ENCODE measurements at places on chromosomes 16 and 17. TPM values are rescaled to one million over a fixed set of nuclear protein-coding genes. Genes with fewer than 3 reads are reported as not detected.

Gene AMFR
- total RNA-seq = 79.4 TPM

DNA sequence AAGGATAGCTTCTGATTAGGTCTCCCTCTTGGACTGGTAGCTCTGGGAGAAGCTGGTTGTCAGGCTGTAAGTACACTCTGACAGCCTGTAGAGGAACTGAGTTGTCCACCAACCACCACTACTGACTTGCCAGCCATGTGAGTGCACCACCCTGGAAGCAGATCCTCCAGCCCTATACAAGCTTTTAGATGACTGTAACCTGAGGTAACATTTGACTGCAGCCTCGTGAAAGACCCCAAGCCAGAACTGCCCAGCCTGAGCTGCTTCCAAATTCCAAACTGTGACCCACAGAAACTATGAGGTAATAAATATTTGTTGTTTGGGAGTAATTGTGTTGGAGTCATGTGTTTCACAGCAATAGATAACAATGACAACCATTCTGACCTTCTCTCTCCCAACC is 30.8 kb upstream of the DYNLL2 start:
- DNase-seq = no peak

Gene PYDC1
- total RNA-seq = not detected

GRCh38 chr17:7835814-7836595 is 2.0 kb downstream of the KDM6B start:
- DNase-seq = peak; percentile 83

GRCh38 chr16:30649725-30650368 is 913 bp upstream of the PRR14 start:
- DNase-seq = no peak

GRCh38 chr16:29811170-29811895 is 660 bp upstream of the PRRT2 start:
- DNase-seq = peak; percentile 98

DNA sequence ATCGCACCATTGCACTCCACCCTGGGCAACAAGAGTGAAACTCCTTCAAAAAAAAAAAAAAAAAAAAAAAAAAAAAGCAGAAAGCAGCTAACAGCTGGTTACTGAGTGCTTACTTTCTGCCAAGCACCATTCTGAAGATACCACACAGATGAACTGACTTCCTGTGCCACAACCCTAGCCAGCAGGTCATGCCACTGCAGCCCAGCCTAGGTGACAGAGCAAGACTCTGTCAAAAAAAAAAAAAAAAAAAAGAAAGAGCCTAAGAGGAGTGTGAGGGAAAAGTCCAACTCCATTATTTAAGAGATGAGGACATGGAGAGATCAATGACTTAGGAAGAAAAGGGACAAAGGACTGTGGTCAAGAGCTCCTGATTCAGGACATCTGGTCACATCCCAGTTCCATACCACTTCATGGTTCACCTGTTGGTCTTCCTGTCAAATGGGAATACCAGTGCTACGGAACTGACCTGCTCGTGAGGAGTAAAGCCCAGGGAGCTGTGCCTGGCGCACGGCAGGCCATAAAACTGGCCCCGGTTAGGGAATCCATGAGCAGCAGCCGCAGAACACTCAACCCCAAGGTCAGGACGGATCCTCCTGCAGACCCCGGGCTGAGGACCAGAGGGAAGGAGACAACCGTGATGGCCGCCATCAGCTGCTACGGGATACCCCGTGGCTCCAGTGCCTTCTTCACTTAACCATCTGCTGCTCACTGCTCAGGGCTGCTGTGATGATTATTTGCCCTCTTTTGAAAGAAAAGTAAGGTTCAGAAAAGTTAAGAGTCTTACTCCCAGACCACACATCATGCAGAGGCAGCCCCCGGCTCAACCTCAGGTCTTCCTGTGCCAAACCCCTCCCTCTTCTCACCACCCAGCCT is 950 bp downstream of the KLHDC4 start:
- no peak for DNase-seq

- DNase-seq = no peak
Observed at GRCh38 chr17:5585836-5586521, 1.7 kb upstream of the NLRP1 start.

DNA sequence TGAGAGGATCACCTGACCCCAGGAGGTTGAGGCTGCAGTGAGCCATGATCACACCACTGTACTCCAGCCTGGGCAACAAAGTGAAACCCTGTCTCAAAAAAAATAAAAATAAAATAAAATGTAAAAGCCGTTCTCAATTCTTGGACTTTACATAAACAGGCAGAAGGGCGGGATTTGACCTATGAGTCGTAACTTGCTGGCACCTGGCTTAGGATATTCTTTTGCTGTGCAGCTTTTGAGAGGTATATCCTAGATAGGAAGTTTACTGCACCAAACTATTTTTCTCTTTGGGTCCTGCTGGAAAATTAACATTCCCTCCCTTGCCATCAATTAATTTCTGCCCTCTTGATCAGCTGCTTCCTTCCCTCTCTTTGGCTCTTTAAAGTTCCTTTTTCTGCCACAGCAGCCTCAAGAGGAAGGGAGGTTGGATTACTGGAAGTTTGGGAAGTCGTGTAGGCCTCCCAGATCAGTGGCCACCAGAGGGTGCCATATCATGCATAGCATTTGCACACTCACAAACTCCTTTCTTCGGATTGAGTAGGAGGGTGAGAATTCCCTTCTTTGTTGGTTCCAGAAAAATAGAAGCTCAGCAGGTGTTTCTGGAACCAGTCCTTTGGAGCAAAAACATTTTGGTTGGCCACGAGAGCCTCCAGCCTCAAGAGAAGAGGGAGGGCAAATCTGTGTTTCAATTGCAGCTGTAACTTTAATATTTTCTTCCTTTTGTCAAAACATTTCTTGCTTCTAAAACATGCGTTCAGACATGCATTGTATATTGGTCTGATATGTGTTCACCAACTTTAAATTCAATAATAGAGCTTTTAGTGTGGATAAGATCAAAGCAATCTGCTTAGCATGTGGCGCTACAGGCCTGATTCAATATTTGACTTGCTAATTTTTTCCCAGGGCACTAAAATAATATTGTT is 147.3 kb downstream of the CCDC182 start:
- DNase-seq = no peak

DNA sequence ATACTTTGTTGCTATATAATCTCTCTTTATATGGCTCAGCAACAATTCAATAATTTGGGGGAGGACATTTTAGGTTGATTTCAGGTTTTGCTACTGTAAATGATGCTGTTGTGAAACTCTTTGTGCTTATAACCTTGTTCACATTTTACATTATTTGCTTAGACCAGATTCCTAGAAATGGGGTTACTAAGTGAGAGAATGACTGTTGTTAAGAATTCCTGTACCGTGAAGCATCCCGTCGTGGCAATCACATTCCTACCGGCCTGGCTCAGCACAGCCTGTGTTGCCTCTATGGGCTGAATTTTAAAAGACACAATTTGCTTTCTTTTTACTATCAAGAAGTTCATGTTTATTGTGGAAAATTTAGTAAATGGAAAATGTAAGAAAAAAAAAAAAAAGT is 31.4 kb downstream of the B9D1 start:
- no peak for DNase-seq

DNA sequence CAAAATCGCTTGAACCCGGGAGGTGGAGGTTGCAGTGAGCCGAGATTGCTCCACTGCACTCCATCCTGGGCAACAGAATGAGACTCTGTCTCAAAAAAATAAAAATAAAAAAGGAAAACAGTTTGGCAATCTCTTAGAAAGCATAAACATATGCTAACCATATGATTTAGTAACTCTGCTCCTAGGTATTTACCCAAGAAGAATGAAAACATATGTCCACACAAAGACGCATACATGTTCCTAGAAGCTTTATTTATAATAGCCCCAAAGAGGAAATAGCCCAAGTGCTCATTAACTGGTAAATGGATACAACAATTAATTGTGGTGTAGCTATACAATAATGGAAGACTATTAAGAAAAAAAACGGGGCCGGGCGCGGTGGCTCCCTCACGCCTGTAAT is 18.5 kb upstream of the CDH1 start:
- DNase-seq = no peak

Gene SLC2A4
- total RNA-seq = 73.5 TPM

DNA sequence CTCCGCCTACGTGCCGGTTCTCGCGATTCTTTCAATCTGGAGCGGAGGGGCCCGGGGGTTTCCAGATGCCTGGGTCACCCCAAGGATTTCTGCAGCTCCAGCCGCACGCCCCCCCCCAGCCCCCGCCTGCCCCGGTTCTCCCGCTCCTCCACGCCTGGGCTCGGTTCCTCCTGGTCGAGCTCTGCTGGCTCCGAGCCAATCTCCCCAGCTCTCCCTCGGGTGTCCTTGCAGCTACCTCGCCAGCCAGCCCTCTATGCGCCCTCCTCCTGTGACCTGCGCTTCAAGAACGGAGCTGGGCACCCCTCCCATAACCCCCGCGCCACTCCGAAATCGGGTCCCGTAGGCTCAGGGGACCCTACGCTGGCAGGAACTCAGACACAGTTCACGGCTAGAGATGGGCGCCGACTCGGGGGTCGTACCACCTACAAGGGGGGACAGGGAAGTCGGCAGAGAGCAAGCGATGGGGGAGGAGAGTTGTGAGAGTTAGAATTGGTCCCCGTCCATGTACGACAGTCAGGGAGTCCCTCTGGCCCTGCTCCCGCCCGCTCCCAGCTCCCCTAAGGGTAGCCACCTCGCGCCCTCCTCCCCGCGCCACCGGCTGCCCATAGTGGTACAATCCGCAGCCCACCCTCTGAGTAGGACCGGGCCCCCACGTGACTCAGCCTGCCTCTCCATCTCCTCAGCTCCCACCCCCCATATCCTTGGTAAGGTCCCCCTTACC is 961 bp downstream of the FGF11 start:
- DNase-seq = no peak

DNA sequence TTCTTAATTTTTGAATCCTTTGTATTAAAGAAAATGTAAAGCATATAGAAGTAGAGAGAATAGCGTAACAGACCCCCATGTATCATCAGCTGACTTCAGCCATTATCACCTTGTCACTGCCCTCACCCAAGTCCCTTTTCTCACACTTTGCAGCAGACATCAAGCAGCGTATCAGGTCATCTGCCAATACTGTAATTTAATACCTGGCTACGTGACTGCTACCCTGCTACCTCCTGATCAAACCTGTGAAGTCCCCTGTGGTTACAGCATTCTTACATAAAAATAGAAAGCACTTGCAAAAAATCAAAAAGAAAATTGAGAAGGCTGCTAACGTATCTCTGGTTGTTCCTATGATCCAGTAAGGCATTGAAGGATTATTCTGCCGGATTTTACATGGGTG is 96.4 kb downstream of the PLCG2 start:
- no peak for DNase-seq

DNA sequence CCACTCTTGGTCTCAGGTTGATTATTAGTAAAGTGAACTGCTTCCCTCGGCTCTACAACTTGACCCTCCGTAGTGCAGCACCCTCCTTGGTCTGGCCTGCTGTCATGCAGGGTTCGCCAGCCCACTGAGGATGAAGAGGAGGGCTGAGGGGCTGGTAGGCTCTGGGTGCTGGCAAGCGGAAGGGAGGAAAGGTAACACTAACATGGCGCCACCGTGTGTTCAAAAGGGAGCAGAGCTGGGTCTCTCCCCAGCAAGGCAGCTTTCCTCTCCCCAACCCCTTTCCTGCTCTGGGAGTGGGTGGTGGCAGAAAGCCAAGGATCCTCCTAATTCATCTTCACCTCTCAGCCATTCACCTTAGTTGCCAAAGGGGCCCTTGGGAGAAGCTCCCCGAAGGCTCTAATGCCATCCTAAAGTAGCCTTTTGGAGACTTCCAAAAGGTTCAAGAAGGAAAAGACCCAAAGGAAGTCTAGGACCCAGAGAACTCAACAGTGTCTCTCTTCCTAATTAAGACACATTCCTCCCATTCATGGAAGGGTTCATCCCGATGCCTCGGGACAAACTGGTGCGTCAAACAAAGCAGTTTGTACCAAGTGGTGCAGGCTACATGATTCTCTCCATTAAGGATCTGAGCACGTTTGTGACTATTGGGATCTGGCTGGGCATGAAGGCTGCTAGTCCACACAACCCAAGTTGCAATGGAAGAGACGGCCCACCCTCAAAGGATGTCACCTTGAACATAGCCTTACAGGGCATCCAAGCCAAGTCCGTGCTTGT is 90.8 kb upstream of the TOB1 start:
- DNase-seq = no peak

GRCh38 chr17:2777242-2777867 is 18.9 kb upstream of the RAP1GAP2 start:
- no peak for DNase-seq

GRCh38 chr17:30363715-30364202 is 15.0 kb upstream of the CPD start:
- DNase-seq = peak; percentile 80

Gene ALDH3A1
- total RNA-seq = 0.24 TPM

- DNase-seq = peak; percentile 80
Observed at GRCh38 chr16:10878644-10879501, 1.9 kb downstream of the CIITA start.

GRCh38 chr17:32152130-32152529 is 9.8 kb downstream of the RHOT1 start:
- DNase-seq = no peak
